IMR-90 (cell line): ENCODE measurements at places on chromosomes 11 and 22. TPM values are rescaled to one million over a fixed set of nuclear protein-coding genes. Genes with fewer than 3 reads are reported as not detected.

GRCh38 chr22:44317886-44318637 is 5.3 kb upstream of the SHISAL1 start:
- H3K27ac ChIP-seq = no peak overlapping the region
- no peaks in the 10 kb centered on the region for H3K36me3 ChIP-seq
- H3K27me3 ChIP-seq = no peaks in the 10 kb centered on the region
- no peaks in the 10 kb centered on the region for H3K4me1 ChIP-seq

DNA sequence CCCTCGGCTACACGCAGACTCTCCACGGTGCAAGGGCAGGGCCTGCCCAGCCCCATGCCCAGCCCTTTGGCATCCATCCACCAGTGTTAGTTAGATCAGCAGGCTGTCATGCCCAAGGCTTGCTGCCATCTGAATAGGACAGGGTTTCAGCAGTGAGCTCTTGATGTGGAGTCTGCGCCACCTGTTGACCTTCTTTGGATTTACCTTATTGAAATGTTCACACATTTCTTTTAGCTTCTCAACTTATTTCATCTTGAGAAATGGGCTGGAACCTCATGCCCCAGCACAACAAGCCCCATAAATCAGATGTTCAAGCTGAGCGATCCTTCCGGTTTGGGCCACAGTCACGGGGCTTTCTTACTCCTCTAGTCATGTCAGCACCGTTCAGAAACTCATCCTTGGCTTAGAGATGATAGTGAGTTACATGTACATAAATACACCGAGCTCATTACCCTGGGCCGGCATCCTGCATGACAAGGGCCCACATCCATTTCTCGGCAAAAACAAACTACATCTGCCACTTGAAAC is 61.7 kb downstream of the PARVB start:
- H3K27me3 ChIP-seq = no peaks in the 10 kb centered on the region
- no peaks in the 10 kb centered on the region for H3K36me3 ChIP-seq
- H3K27ac ChIP-seq = no peak overlapping the region
- H3K4me1 ChIP-seq = peaks cover 10% of the 10 kb centered on the region; the same call in 1 of the 2 replicates
- DNase-seq = peak; percentile 53

- no peak for DNase-seq
- H3K36me3 ChIP-seq = peaks cover 47% of the 10 kb centered on the region
- H3K4me3 ChIP-seq = no peak overlapping the region
- H3K27ac ChIP-seq = no peak overlapping the region
These were observed 13.2 kb upstream of the TPP1 start for GRCh38 chr11:6632116-6633073.

DNA sequence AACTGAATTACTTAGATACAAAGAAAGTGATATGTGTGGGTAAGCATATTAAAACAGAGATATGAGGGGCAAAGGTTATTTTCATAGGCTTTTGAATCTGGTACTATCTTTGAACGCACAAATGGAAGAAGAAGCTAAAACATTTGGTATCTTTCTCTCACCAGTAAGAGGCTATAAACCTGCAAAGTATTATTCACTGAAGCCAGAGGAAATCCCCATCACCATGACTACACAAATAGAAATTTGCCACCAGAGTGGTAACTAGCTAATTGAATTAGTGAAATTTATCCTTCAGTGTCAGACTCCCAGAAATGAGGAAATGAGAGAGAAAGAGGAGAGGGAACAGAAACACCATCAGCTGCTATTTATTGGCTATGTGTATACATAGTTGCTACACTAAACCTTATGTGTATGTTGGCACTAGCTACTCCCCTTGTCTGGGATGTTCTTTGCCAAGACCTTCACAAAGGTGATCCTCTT is 503.4 kb downstream of the DLG2 start:
- H3K27me3 ChIP-seq = no peaks in the 10 kb centered on the region
- no peaks in the 10 kb centered on the region for H3K4me1 ChIP-seq
- no peak overlapping the region for H3K27ac ChIP-seq
- H3K4me3 ChIP-seq = no peak overlapping the region
- no peak for DNase-seq

DNA sequence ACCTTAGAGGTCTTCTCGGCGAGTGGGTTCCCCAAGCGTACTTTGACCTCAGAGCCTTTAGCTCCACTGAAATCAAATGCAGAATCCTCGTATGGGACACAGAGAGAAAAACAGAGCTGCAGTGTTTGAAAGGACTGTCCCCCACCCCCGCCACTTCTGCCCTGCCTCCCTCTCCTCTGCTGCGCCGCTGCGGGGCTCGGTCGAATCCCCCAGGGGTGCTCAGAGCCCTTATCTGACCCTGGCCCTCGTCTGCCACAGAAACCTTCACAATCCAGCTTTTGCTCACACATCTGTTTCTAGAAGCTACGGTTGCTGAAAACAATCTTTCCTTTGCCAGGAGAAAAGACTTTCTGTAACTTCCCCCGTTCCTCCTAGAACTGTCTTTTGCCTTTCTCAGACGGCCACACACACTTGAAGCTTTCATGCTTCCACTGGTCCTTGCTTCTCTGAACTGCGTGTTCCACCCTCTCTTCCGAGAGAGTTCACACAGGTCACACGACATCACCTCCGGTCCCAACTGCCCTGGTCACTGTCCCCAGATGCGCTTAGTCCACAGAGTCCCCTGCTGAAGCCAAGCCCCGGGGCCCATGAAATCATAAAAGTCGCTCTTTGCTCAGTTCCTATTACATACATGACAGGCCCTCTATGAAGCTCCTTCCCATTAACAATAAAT is 3.7 kb downstream of the SMIM35 start:
- H3K4me1 ChIP-seq = no peaks in the 10 kb centered on the region
- H3K4me3 ChIP-seq = no peak overlapping the region
- no peaks in the 10 kb centered on the region for H3K36me3 ChIP-seq
- H3K27me3 ChIP-seq = peaks cover 6% of the 10 kb centered on the region; the same call in 1 of the 2 replicates
- DNase-seq = no peak

- H3K4me1 ChIP-seq = no peaks in the 10 kb centered on the region
- peaks cover 14% of the 10 kb centered on the region for H3K27me3 ChIP-seq
- no peak overlapping the region for H3K4me3 ChIP-seq
- DNase-seq = no peak
- H3K27ac ChIP-seq = no peak overlapping the region
These were observed 18.1 kb upstream of the SCN3B start for GRCh38 chr11:123672568-123672967.

- DNase-seq = no peak
- H3K27me3 ChIP-seq = no peaks in the 10 kb centered on the region
- H3K4me1 ChIP-seq = 0 out of 2 replicates have a peak, but pooled peaks cover 2% of the 10 kb centered on the region
- H3K4me3 ChIP-seq = no peak overlapping the region
- no peaks in the 10 kb centered on the region for H3K36me3 ChIP-seq
These were observed 811.0 kb downstream of the METTL15 start for GRCh38 chr11:28919194-28919593.

DNA sequence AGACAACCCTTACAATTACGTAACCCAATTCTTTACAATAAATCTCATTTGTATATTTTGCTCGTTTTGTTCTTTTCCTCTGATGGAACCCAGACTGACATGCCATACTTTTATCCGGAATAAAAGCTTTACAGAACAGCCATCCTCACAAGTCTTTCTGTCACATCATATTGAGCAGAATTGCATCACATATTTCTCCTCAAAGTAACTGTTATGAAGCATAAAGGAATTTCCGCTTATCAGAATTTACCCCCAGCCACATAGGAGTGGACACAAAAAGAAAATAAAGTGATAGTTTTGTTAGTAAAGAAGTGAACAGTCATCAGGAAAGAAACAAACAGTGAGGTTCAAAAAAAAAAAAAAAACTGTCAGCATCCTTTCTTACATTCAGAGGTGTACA is 539.5 kb upstream of the LUZP2 start:
- H3K36me3 ChIP-seq = no peaks in the 10 kb centered on the region
- H3K4me3 ChIP-seq = no peak overlapping the region
- no peaks in the 10 kb centered on the region for H3K27me3 ChIP-seq
- H3K27ac ChIP-seq = no peak overlapping the region

DNA sequence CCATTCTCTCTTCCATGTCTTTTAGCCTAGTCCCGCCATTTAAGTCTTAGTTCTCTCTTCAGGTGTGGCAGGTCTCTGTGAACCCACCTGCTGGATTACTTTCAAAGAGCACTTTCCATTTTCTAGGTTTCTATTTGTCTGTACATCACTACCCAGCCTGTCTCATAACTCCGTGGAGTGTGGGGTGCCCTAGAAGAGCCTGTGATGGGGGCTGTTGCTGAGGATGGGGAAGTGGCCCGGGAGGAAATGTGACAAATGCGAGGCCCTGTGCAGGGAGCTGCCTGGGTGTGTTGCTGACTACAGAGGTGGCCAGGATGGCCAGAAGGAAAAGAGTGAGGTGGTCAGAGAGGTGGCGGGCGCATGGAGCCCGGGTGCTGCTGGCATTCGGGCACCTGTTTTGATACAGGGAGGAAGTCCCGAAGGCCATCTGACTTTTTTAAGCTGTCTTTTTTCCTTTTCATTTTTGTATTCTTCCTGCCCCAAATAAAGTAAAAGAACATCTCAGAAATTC is 10.7 kb downstream of the DGCR8 start:
- DNase-seq = no peak
- no peaks in the 10 kb centered on the region for H3K27me3 ChIP-seq
- no peak overlapping the region for H3K27ac ChIP-seq
- H3K4me3 ChIP-seq = no peak overlapping the region
- peaks cover 87% of the 10 kb centered on the region for H3K36me3 ChIP-seq

GRCh38 chr11:22807855-22808570 is 21.6 kb downstream of the SVIP start:
- H3K27ac ChIP-seq = no peak overlapping the region
- H3K27me3 ChIP-seq = no peaks in the 10 kb centered on the region; the same call in 1 of the 2 replicates
- no peaks in the 10 kb centered on the region for H3K4me1 ChIP-seq
- no peaks in the 10 kb centered on the region for H3K36me3 ChIP-seq
- DNase-seq = peak; percentile 60

DNA sequence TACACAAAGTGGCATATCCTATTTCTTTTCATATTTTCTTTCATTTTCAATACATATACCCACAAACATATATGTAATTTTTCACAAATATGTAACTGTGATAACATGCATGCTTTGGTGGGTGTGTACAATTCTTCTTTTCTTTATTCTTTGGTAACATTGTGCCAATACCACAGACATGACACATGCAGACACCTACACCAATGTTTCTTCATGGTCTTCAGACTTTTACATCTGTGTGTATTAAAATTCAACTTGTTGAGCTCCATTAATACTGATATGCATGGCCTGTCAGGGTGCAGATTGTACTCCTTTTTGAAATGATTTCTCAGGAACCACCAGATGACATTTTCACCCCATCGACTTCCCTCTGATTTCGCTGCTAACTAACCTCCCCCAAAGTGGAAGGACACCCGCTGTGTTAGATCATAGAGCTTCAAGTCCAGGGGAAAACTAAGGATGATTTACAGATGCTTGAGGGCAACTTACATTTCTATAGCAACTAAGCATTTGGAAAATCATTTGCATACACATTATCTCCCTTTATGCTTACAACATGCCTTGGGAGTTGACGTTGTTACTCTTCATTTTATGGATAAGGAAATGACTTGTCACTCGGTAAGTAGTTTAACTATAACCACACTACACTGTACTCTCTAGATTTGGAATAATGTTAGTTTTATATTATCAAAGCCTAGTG is 10.5 kb upstream of the PANX3 start:
- H3K4me3 ChIP-seq = no peak overlapping the region
- H3K4me1 ChIP-seq = no peaks in the 10 kb centered on the region
- no peak for DNase-seq
- H3K36me3 ChIP-seq = no peaks in the 10 kb centered on the region
- no peak overlapping the region for H3K27ac ChIP-seq

DNA sequence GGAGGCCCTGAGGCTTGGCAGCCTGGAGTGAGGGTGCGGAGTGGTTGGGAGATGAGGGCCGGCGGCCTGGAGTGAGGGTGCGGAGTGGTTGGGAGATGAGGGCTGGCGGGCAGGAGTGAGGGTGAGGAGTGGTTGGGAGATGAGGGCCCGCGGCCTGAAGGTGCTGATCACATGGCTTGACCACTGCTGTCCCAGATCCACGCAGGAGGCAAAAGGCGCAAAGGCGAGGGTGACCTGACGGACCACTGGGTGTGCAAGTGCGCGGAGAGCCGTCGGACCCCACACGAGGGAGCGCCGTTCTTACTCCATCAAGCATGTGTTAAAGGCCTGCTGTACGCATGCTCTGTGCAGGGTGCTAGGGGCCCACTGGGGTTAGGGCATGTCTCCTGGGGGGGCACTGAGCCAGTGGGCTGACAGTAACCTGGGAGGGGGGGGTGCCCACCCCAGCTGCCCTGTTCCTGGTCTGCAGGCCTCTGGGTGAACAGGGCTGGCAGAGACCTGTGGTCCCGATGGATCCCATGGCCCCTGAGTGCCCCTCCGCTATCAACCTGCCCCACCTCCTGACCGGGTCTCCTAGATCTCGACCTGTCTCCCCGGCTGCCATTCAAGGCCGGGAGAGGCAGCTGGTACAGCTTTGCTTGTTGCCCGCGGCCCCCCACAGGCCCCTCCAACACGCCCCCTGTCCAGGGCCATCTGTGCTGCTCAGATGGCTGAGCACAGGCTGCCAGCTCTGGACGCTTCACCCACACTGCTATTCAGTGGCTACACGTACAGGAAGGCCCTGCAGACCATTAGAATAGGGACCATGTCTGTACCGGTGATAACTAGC is 21.1 kb downstream of the MRGPRD start:
- DNase-seq = no peak
- H3K36me3 ChIP-seq = no peaks in the 10 kb centered on the region
- H3K4me3 ChIP-seq = no peak overlapping the region

GRCh38 chr11:95138448-95138847 is 48.8 kb downstream of the ENDOD1 start:
- peaks cover 4% of the 10 kb centered on the region for H3K4me1 ChIP-seq
- no peak overlapping the region for H3K4me3 ChIP-seq
- DNase-seq = no peak
- H3K27me3 ChIP-seq = no peaks in the 10 kb centered on the region; the same call in 1 of the 2 replicates
- no peak overlapping the region for H3K27ac ChIP-seq

- no peaks in the 10 kb centered on the region for H3K27me3 ChIP-seq
- peaks cover 6% of the 10 kb centered on the region; the same call in 1 of the 2 replicates for H3K4me1 ChIP-seq
- H3K27ac ChIP-seq = no peak overlapping the region
- no peak overlapping the region for H3K4me3 ChIP-seq
- no peak for DNase-seq
- no peaks in the 10 kb centered on the region for H3K36me3 ChIP-seq
These were observed 28.7 kb upstream of the CTR9 start for GRCh38 chr11:10722307-10722706.

GRCh38 chr22:37404091-37404490 is 23.2 kb downstream of the ELFN2 start:
- H3K36me3 ChIP-seq = no peaks in the 10 kb centered on the region
- H3K4me3 ChIP-seq = no peak overlapping the region
- DNase-seq = no peak
- no peaks in the 10 kb centered on the region for H3K27me3 ChIP-seq

GRCh38 chr11:134289167-134289566 is 13.0 kb downstream of the GLB1L3 start:
- no peak overlapping the region for H3K4me3 ChIP-seq
- H3K27ac ChIP-seq = no peak overlapping the region
- no peaks in the 10 kb centered on the region for H3K36me3 ChIP-seq
- H3K27me3 ChIP-seq = no peaks in the 10 kb centered on the region

Gene TRPM5
- not detected in 2 replicates for total RNA-seq

Gene SAA2
- not detected in 2 replicates for total RNA-seq

Gene PLEKHB1
- under 0.01 and 0.36 TPM in 2 replicates for total RNA-seq

Gene HEPN1
- total RNA-seq = not detected in 2 replicates

Gene WNT7B
- total RNA-seq = under 0.01 TPM in 2 replicates

Gene DENND6B
- total RNA-seq = 0.36 and 0.56 TPM in 2 replicates

Gene SHISA8
- not detected in 2 replicates for total RNA-seq

Gene BACE1
- 27.6 and 29.2 TPM in 2 replicates for total RNA-seq

Gene KRTAP5-11
- not detected in 2 replicates for total RNA-seq

Gene USP2
- under 0.01 and 0.18 TPM in 2 replicates for total RNA-seq

Gene XKR3
- total RNA-seq = not detected in 2 replicates

Gene RHOD
- 4.7 and 5.3 TPM in 2 replicates for total RNA-seq

Gene INPP5J
- 0.28 and 0.36 TPM in 2 replicates for total RNA-seq

Gene OR8B3
- total RNA-seq = not detected in 2 replicates
